ENCODE measurements at places on chromosomes 3 and 15.

DNA sequence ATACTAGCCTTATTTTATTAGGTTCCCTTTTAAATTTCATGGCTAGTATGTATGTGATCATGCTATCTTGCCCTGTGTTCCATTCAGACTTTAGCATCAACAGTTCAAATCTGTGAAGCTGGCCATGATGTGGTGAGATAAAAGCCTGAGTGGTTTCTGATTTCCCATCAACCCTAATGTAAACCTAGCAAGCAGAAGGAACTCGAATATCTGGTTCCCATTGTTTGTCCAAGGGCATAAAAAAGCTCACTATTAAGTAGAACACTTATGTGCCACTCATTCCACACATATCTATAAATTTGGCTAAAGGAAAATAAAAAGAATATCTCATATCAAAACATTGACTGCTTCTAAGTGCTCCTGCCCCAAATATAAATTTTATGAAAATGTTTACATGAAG, 311.7 kb downstream of the CADM2 start:
- DNase-seq, result no peak

DNA sequence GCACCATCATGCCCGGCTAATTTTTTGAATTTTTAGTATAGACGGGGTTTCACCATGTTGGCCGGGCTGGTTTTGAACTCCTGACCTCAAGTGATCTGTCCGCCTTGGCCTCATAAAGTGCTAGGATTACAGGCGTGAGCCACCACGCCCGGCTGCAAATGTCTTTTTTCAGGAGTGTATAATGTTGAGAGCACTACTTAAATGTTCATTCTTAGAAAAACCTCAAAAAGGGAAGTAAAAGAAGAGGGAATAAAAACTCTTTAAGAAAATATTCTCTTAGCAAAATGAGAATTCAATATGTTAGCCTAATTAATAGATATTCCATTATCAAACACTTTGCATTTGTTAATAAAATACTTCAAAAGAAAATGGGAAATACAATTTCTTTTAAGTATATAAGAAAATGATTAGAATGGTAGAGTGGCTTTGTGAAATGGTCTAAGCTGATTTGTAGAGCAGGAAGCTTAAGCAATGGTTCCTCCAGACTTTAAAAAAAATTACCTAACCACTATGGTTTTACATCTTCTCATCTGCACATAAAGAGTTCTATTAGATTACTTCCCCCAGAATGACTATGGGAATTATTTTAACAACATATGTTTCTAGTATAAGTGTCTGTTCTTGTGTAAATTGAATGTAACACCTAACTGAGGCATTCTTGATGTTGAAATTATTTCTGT, 226.7 kb upstream of the ALCAM start:
- DNase-seq, result no peak

DNA sequence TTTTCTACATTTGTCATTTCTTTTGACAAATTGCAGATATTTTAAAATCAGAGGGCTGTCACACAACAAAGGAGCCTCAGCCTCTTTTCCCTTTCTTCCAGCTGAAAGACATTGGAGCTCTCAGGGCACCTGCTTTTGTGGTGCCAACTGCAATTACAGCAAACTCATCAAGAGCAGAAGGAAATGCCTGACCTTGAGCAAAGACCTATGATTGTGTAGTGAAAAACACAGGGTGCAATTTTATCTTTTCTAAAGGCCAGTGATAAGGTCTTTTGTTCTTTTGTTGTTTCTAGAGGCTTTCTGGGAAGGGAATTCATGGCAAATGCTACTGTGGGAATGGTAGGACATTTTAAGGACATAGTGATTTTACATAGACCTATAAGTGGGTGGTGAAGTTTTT, 214.3 kb downstream of the OXSM start:
- no peak for DNase-seq

DNA sequence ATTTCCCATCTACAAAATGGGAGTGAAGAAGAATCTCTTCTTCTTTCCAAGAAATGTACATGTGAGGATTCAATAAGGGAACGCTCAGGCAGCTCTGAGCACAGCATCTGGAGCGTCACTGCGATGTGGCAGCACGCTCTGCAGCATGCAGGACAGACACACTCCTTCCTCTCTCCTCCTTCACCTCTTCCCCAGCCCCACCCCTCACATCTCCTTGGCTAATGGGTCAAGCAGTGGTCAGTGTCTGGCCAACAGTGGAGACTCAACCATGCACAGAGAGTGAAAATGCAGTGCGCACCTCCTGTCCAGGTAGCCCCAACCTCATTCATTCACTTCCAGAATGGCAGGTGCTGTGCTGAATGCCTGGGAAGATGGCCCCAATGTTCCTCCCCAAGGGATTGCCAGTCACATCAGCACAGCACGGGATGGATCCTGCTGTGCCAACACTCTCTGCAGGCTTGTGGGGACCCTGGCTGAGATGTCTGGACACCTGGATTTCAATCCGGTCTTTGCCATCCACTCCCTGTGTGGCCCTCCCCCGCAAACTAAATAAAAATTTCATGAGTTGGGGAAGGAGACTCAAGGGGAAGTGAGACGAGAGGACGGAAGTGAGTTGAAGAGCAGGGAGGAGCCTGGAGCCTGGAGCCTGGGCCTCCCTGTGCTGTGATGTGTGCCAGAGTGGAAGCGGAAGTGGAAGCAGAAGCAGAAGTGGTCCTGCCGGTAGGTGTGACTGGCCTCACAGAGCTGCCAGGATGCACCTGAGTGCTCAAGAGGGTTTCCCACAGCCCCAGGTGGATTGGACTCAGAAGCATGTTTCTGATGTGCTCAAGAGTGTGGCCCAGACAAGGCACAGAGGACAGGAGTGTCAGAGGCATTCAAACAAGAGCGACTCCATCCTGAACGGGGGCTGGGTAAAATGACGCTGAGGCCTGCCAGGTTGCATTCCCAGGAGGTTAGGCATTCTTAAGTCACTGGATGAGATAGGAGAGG, 163.9 kb downstream of the SMAD6 start:
- no peak for DNase-seq

- DNase-seq, result no peak
Measured at GRCh38 chr3:108157273-108157672, 65.0 kb downstream of the IFT57 start.

DNA sequence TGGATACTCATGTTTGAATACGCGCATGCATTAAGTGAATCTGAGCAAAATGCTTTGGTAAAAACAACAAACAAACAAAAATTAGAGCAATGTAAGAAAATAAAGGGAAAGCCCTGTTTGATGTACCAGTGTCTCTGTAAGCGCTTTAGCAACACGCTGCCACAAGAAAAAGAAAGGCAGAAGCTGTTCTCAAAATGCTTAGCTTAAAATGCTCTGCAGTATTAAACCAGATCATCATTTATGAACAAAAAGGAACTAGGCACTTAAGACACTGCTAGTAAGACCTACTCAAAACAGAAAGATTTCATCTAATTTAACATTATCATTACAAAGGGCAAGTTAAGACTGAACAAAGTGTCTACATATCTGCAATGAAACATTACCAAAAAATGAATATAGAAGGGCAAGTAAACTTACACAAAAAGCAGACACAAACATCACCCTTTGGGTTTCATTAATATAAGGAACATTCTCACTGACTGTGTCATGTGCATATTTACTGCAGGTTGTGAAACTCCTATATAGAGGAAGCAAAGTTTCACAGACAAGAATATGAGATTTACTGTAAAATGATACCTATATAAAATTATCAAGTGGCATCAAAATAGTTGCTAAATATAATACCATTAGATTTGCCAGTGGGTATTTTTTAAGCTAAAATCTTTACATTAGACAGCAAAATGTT, 102.1 kb downstream of the FBXL22 start:
- DNase-seq, result no peak

DNA sequence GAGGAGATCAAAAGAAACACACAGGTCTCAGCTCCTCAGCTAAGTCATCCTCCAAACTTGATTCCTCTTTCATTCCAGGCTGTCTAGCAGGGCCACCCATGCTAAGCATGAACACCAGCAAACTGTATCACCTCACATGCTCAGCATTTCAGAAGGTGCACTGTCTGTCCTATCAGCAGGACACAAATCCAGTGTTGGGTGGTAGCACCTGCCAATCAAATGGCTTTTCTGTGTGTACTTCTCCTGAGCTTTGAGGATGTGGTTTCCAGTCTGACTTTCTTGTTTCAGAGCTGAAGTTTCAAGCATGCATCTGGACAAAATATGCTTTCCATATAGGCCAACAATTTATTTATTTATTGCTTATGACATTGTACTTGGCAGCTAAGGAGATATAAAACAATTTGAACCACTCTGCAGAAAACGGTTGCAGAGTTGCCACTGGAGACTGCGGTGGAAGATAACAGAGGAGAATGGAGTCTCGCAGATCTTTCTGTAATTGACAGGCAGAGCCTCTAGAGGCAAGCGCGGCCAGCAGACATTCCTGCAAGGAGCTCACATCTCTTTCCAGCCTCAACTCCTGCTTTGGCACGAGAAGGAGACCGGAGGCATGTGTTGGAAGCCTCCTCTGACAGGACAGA, 167.1 kb upstream of the WNT5A start:
- peak; percentile 27 for DNase-seq

- peak; percentile 53 for DNase-seq
Measured at GRCh38 chr15:93035953-93036810, 52.8 kb downstream of the RGMA start.

DNA sequence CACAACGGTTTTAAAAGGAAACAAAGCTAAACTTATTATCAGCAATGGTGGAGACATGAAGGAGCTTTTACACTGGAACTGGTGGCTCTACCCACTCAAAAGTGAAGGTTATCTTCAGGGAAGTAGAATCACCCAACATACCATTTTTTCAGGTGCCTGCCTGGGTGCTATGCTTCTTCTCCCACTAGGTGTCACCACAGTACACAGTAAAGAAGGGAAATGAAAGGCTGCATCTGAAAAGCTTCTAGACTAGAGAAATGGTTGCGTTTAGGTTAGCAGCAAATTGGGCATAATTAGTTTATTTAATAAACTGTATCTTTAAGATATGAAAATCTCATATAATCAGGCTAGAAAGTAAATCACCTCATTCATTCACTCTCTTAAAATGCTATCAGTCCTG, 47.0 kb upstream of the SELENOK start:
- peak; percentile 48 for DNase-seq

DNA sequence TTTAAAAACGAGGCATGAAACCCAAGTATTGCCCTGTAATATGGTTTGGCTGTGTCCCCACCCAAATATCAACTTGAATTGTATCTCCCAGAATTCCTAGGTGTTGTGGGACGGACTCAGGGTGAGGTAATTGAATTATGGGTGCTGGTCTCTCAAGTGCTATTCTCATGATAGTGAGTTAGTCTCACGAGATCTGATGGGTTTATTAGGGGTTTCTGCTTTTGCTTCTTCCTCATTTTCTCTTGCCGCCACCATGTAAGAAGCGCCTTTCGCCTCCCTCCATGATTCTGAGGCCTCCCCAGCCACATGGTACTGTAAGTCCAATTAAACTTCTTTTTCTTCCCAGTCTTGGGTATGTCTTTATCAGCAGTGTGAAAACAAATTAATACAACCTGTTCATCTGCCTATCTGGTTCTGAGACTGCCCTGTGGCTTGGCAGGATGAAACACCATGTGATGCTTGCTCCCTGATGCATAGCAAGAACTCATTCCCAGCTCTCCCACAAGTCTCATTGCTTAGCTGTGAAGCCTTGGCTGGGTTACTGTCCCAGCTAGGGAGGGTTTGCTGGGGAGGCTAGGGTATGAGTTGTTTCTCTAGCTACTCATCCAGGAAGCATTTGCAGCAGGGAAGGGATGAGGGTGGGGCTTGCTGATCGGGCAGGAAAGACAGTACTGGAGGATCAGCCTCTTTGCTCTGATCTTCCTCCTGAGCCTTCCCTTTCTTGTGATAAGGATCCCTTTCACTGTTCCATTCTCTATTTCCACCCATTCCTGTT, 3.7 kb upstream of the SQOR start:
- peak; percentile 90 for DNase-seq

- DNase-seq, result no peak
Measured at GRCh38 chr3:42503957-42504333, 1.5 kb downstream of the VIPR1 start.

DNA sequence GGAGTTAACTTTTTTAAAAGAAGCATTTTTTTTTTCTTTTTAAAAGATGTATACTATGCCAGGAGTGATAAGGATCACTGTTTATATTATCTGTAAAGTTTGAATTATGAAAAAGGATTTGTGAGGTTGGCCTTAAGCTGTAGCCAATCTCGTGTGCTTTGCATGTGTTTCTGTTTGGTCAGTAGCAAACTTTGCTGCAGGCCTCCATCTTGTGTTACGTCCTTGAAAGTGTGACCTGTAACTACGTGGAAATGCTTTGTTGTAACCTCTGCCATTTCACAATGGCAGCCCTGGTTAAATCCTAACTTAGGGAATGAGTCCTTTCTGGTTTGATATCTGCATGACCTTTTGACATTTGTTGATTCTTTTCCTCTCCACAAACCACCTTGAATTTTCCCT, 1345.6 kb downstream of the NSUN3 start:
- no peak for DNase-seq

DNA sequence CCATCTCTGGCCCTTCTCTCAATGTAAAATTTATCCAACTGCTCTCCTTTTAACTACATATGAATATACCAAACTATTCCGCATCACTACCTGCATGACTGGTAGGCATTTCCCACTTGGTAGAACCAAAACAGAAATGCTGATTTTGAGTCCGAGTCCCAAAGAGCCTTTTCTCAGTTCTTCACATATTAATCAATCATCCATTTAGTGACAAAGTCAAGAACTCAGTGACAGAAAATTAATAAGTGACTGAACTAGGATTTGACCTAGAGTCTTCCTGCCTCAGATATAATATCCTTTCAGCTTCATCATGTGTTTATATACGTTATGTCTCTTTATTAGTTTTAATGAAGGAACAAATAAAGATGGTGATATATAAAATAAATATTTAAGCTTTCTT, 700.6 kb upstream of the GOLIM4 start:
- DNase-seq, result no peak

GRCh38 chr3:24958910-24959447, 464.3 kb upstream of the THRB start:
- no peak for DNase-seq

GRCh38 chr3:100030346-100030745, 84.0 kb downstream of the FILIP1L start:
- no peak for DNase-seq

- no peak for DNase-seq
Measured at GRCh38 chr3:60160822-60161748, 1090.2 kb downstream of the FHIT start.

DNA sequence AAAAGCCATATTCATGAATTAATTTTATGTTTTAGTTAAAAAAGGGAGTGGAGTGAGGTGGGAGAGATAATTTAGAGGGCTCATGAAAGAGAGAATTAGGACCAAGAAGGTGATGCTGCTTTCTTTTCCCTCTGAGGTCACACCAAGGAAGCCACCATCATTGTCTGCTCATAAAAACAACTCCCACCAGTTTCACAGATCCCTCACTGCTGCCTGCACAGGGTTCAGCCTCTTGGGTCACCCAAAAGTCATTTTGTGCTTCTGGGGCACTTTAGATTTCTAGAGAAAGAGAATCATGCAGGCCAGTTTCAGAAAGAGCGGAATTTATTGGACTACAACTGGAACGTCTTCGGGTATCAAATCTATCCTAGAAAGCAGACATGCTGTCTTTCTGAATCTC, 241.4 kb upstream of the EOMES start:
- no peak for DNase-seq

GRCh38 chr3:12585970-12586369, 29.1 kb downstream of the MKRN2 start:
- no peak for DNase-seq

GRCh38 chr15:35505141-35505540, 40.8 kb downstream of the DPH6 start:
- DNase-seq, result peak; percentile 17

All from fibroblast of skin of scalp (primary cell).